ENCODE measurements at places on chromosomes 16 and 17.
A peak's percentile ranks its signal among the peaks of the same experiment; 100 is the strongest.

GRCh38 chr16:1494129-1494640, 1.0 kb downstream of the TELO2 start:
- H3K27ac ChIP-seq = no peak overlapping the region
- H3K4me1 ChIP-seq = peaks cover 15% of the 10 kb centered on the region
- H3K36me3 ChIP-seq = no peaks in the 10 kb centered on the region
- H3K4me3 ChIP-seq = peak overlapping the region; percentile 69

DNA sequence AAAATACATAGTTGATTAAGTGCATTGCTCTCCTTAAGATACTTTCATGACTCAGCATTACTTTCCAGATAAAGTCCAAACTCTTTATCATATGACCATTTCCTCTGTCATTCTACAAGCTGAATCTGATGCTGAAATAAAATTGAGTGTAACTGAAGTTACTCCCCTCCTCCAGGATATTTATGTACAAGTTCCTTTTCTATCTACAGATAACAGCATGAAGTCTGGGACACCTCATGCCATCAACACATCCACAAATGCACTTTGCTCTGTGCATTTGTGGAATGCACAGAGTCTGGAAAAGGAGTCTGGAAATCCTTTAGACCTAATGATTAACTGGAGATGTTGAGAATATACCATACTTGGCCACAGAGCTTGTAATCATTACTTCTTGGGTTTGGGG, 60.5 kb downstream of the ACSM2B start:
- H3K27me3 ChIP-seq = no peaks in the 10 kb centered on the region
- no peaks in the 10 kb centered on the region for H3K4me1 ChIP-seq
- DNase-seq = no peak
- no peak overlapping the region for H3K27ac ChIP-seq
- no peaks in the 10 kb centered on the region for H3K36me3 ChIP-seq

GRCh38 chr17:27543958-27544349, 87.0 kb upstream of the LGALS9 start:
- no peaks in the 10 kb centered on the region for H3K27me3 ChIP-seq
- H3K4me1 ChIP-seq = peaks cover 3% of the 10 kb centered on the region
- no peaks in the 10 kb centered on the region for H3K36me3 ChIP-seq
- H3K27ac ChIP-seq = no peak overlapping the region
- H3K4me3 ChIP-seq = no peak overlapping the region

- H3K27me3 ChIP-seq = no peaks in the 10 kb centered on the region
- H3K27ac ChIP-seq = no peak overlapping the region
- no peaks in the 10 kb centered on the region for H3K36me3 ChIP-seq
- no peak for DNase-seq
- no peak overlapping the region for H3K4me3 ChIP-seq
These were observed 4.0 kb upstream of the CDH11 start for GRCh38 chr16:65125871-65126270.

GRCh38 chr17:6684460-6684783, 28.7 kb downstream of the SLC13A5 start:
- no peak for DNase-seq
- no peak overlapping the region for H3K4me3 ChIP-seq
- H3K27me3 ChIP-seq = no peaks in the 10 kb centered on the region
- no peaks in the 10 kb centered on the region for H3K4me1 ChIP-seq

GRCh38 chr17:51687887-51688286, 427.5 kb downstream of the UTP18 start:
- no peaks in the 10 kb centered on the region for H3K27me3 ChIP-seq
- no peak overlapping the region for H3K4me3 ChIP-seq
- H3K4me1 ChIP-seq = no peaks in the 10 kb centered on the region
- no peaks in the 10 kb centered on the region for H3K36me3 ChIP-seq

DNA sequence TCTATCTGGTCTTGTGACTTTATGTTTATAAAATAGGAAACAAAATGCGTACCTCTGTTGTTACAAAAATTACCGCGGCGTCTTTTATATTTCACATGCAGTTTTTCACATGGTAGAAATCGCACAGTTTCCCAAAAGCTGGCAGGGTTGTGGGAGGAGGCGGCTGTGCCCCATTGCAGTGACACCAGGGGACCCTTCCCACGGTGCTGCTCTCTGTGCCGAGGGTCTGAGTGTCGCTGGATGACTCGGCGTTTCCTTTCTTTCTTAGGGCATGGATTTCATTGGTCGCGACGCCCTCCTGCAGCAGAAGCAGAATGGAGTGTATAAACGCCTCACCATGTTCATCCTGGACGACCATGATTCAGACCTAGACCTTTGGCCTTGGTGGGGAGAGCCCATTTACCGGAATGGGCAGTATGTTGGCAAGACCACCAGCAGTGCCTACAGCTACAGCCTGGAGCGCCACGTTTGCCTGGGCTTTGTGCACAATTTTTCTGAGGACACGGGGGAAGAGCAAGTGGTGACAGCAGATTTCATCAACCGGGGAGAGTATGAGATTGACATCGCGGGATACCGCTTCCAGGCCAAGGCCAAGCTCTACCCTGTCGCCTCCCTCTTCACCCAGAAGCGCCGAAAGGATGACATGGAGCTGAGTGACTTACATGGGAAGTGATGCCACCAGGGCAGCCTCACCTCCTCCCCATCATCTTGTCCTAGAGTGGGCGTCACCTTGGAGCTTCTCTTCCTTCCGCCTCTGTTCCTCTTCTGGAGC, 17.2 kb upstream of the CLEC18C start:
- no peaks in the 10 kb centered on the region for H3K36me3 ChIP-seq
- no peak overlapping the region for H3K27ac ChIP-seq
- DNase-seq = peak; percentile 24
- H3K4me3 ChIP-seq = no peak overlapping the region

- no peaks in the 10 kb centered on the region for H3K36me3 ChIP-seq
- H3K27ac ChIP-seq = no peak overlapping the region
- DNase-seq = peak; percentile 76
- H3K4me1 ChIP-seq = no peaks in the 10 kb centered on the region
- no peak overlapping the region for H3K4me3 ChIP-seq
- no peaks in the 10 kb centered on the region for H3K27me3 ChIP-seq
These were observed 15.0 kb upstream of the SCIMP start for GRCh38 chr17:5249615-5250014.

- H3K36me3 ChIP-seq = no peaks in the 10 kb centered on the region
- DNase-seq = no peak
- H3K27me3 ChIP-seq = no peaks in the 10 kb centered on the region
- no peak overlapping the region for H3K4me3 ChIP-seq
- H3K4me1 ChIP-seq = no peaks in the 10 kb centered on the region
These were observed 64.8 kb downstream of the YPEL2 start for GRCh38 chr17:59396134-59396826.

GRCh38 chr16:48405907-48406306, 20.7 kb upstream of the SIAH1 start:
- no peak for DNase-seq
- no peak overlapping the region for H3K4me3 ChIP-seq
- H3K36me3 ChIP-seq = no peaks in the 10 kb centered on the region
- H3K4me1 ChIP-seq = no peaks in the 10 kb centered on the region
- no peak overlapping the region for H3K27ac ChIP-seq

DNA sequence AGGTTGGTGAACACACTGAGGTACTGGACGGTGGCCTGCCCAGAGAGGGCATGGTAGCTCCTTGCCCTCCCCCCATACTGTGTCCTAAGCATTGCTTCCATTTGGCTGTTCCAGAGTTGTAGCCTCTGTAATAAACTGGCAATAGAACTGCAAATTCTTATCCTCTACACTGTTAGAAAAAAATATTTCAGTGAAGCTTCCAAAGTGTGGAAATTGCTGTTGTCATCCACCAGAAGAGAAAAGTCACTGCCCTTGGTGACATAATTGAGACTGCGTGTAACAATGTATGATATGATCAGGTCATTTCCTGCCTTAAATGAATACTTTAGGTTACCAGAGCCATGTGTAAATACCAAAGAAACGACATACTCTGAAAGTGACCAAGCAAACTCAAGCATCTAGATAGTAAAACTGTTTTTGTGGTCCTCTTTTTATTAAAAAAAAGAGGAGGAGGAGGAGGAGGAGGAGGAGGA, 65.9 kb downstream of the CEP95 start:
- H3K27ac ChIP-seq = no peak overlapping the region
- no peaks in the 10 kb centered on the region for H3K27me3 ChIP-seq
- H3K4me1 ChIP-seq = no peaks in the 10 kb centered on the region

GRCh38 chr16:25895380-25895779, 203.6 kb downstream of the HS3ST4 start:
- DNase-seq = no peak
- H3K4me1 ChIP-seq = no peaks in the 10 kb centered on the region
- H3K36me3 ChIP-seq = no peaks in the 10 kb centered on the region
- no peak overlapping the region for H3K27ac ChIP-seq
- no peak overlapping the region for H3K4me3 ChIP-seq

DNA sequence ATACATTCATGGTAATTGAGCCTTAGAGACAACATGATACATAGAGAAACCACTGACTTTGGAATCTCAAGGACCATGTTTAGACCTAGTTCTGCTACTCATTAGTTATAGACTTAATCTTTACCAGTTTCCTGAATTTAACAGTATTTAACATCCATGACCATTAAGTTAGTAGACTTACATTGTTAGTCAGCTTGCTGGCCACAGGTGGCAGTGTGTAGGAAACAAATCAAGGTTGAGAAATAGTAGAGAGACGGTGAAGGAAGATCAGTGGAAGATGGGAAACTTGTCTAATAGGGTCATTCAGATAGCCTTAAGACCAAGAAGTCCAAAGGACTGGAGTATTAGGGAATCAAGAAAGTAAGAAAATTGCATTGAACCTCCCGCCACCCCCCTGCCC, 31.0 kb downstream of the OMG start:
- no peaks in the 10 kb centered on the region for H3K27me3 ChIP-seq
- H3K27ac ChIP-seq = no peak overlapping the region
- H3K4me1 ChIP-seq = no peaks in the 10 kb centered on the region
- no peak for DNase-seq
- H3K4me3 ChIP-seq = no peak overlapping the region

- no peak overlapping the region for H3K27ac ChIP-seq
- no peaks in the 10 kb centered on the region for H3K4me1 ChIP-seq
- H3K27me3 ChIP-seq = no peaks in the 10 kb centered on the region
- H3K4me3 ChIP-seq = no peak overlapping the region
- DNase-seq = no peak
These were observed 79.4 kb upstream of the KSR1 start for GRCh38 chr17:27376637-27377547.

- no peak overlapping the region for H3K4me3 ChIP-seq
- H3K36me3 ChIP-seq = no peaks in the 10 kb centered on the region
- no peaks in the 10 kb centered on the region for H3K4me1 ChIP-seq
- DNase-seq = no peak
These were observed 9.1 kb downstream of the NLE1 start for GRCh38 chr17:35132816-35133550.

GRCh38 chr17:44777394-44778348, 18.9 kb downstream of the ADAM11 start:
- no peak for DNase-seq
- H3K36me3 ChIP-seq = no peaks in the 10 kb centered on the region
- H3K27me3 ChIP-seq = no peaks in the 10 kb centered on the region
- peaks cover 16% of the 10 kb centered on the region for H3K4me1 ChIP-seq
- no peak overlapping the region for H3K4me3 ChIP-seq
- H3K27ac ChIP-seq = no peak overlapping the region

DNA sequence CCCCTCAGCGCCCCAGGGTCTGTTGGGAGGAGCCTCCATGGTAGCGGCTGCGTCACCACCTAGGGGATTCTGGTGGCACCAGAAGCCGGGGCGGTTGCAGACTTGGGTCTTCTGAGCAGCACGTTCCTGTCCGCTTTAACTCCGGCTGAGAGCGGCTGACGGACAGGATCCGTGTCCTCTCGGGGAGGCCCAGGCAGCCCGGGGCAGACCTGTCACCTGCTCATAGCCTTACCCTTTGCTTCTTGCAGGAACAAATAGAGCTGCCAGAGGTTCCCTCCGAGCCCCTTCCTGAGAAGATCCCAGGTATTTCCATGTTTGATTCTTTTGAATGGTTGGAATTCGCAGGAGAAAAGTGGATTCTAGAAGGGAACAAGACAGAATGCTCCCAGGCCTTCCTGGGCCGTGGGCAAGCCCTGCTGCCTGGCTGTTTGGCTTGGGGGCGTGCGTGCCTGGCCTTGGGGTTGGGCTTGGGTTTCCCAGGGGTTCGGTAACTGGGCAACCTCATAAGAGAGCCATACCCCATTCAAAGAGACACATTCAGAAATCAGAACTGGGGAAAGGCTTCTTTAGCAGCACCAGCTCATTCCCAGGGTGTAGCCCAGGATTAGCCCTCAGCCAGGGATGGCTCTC, 6.6 kb downstream of the CHMP6 start:
- no peaks in the 10 kb centered on the region for H3K36me3 ChIP-seq
- no peak overlapping the region for H3K27ac ChIP-seq
- DNase-seq = no peak
- H3K4me1 ChIP-seq = peaks cover 4% of the 10 kb centered on the region

GRCh38 chr16:11852092-11852809, 909 bp upstream of the RSL1D1 start:
- peak; percentile 49 for DNase-seq
- no peaks in the 10 kb centered on the region for H3K27me3 ChIP-seq
- peak overlapping the region; percentile 84 for H3K27ac ChIP-seq

DNA sequence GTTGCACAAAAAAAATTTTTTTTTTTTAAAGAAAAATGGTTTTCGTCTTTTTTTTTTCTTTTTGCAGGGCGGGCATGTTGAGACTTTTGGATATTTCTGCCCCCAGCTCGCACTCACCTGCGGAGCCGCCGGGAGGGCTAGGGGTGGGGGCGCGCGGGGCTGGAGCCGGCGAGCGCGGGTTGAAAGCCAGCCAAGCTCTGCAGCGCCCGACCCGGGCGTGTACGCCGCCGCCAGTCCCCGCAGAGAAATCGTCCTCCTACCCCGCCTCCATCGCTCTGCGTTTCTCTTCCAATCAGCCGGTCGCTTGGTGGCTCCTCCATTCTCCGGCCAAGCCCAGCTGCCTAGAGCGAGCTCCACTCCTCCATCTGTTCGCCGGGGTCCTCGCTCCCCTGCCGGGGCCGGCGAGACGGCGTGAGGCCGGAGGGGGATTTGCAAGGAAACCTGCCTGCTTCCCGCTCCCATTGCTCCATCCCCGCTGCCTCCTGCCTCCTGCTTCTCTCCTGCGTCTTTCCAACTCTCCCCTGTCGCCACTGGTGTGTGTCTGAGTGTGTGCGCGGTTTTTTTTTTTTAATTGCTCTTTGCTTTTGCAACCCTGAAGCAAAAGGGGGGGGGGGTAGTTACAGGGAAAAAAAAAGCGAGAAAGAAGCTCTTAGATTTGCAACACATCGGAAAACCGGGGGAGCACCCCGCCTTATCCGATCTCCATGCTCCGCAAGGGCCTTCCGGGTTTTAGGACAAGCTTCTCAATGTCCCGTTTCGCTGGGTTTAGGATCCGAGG, 1.8 kb upstream of the UBTF start:
- peaks cover 31% of the 10 kb centered on the region for H3K4me1 ChIP-seq
- peak; percentile 79 for DNase-seq
- H3K27ac ChIP-seq = peak overlapping the region; percentile 99
- peak overlapping the region; percentile 78 for H3K4me3 ChIP-seq
- no peaks in the 10 kb centered on the region for H3K27me3 ChIP-seq

GRCh38 chr16:60077861-60078260, 1343.7 kb upstream of the GOT2 start:
- H3K36me3 ChIP-seq = no peaks in the 10 kb centered on the region
- DNase-seq = no peak
- H3K27me3 ChIP-seq = no peaks in the 10 kb centered on the region

All from testis (tissue), 5 donors.